T-helper 2 cell treated with Interferon-gamma antibody and Interleukin-4, amounts not matched to agents 100 ng/mL and 5 ng/mL, for 36 hours (primary cell): ENCODE measurements at places on chromosomes 1 and 21. TPM values are rescaled to one million over a fixed set of nuclear protein-coding genes. Genes with fewer than 3 reads are reported as not detected.

The FALEC gene
- not detected in 2 replicates for total RNA-seq

The GPR161 gene
- total RNA-seq: 0.30 and 0.36 TPM in 2 replicates

The APCS gene
- not detected in 2 replicates for total RNA-seq

The C1orf105 gene
- 0.36 TPM in 1 of 2 replicates, not detected in the other for total RNA-seq
